ENCODE measurements at places on chromosomes 4 and X. TPM values are rescaled to one million over a fixed set of nuclear protein-coding genes. Genes with fewer than 3 reads are reported as not detected.

GRCh38 chr4:52126966-52127365, 75.9 kb downstream of the SPATA18 start:
- DNase-seq: no peak

GRCh38 chrX:11757719-11758399, at the start of gene MSL3:
Gene MSL3, plus strand, starts transcription at chrX:11758237. Its CDS starts 27 bp downstream, at chrX:11758264.
- DNase-seq: peak; percentile 29

DNA sequence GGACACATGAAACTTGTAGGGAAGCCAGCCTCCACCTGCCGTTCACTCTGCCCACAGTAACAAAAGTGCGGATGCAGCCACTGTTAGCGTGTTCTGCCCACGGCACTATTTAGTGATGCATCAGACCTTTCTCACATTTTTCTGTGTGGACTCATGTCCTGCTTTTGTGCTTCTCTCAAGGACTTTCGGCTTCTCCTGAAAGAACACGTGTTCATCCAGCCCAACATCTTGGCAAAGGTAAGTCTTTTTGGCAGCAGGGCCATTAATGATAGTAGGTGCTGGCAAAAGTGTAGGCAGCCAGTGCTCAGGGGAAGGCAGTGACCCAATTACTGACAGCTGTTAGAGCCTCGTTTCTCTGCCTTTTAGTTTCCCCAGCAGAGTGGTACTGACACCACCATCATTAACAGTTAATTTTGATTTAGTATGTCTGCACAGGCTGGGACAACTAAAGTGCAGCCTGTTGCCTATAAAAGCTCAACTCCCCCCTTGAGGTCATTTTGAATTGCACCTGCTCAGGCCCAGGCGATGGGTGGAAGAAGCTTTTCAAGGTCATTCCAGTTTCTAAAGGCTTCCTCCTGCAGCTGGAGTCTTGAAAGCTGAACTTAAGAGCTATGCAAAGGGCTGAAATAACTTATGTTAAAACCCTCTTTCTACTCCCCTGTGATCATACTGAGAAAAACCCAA, 54.5 kb upstream of the HPSE start:
- no peak for DNase-seq

DNA sequence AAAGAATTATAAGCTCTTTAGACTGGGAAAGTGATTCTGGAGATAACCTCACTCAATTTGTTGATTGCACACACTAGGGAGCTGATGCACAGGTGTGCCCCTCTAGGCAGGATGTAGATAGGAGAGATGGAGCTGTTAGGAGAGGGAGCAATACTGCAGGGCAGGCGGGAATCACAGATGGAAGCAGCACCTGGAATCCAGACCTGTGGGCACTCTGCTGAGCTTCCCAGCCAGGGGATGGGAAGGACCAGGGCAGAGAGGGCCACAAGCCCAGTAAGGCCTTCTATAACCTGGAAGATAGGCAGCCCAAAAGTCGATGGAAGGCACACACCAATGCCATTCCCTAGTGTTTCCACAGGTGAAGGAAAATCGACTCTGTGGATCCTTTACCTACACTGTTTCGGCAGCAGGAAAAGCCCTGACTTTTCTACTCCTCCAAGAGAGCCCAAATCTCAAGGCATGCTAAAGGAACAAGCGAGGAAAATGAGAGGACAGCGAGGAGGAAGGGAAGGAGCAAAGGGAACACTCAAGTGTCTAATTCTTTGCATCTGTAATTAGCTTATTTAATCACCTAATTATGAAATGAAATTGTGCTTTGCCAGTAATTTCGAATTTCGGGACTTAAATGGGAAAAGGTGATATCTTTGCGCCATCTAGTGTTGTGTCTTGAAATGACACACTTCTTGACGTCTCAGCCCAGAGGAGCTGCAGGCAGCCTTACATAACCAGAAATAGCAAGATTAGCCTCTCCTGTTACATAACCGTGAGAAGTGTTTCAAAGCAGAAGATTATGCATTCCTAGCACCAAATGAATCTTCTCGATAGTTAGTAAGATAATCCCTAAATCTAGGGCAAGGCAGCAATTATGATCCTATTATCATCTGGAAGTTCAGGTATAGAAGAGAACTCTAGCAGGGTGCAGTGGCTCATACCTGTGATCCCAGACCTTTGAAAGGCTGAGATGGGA, 31.0 kb upstream of the TLR3 start:
- DNase-seq: peak; percentile 50

DNA sequence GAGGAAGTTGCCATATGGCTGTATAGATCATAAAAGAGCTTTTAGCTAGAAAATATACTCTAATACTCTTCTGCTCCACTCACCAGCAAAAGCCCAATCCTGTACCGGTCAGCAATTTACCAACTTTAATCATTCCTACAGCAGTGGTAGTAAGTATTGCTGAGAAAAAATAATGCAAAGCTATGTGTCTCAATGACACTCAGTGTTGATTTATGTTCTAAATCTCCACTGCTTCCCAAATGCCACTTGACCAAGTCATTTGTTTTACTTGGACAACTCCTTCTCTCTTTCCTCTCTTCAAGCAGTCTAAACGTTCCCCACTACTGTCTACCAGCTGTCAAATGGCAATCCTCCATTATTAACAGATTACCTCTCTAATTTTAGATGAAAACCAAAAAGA, 201.8 kb upstream of the GK2 start:
- no peak for DNase-seq

Gene ELMOD2
- total RNA-seq: 16.0 TPM

GRCh38 chr4:128450326-128451120, 162.9 kb upstream of the PGRMC2 start:
- DNase-seq: no peak

- no peak for DNase-seq
Observed at GRCh38 chr4:52554612-52555355, 104.3 kb downstream of the USP46 start.

Gene IL13RA1
- 47.9 TPM for total RNA-seq

Gene TMEM129
- total RNA-seq: 20.1 TPM

- no peak for DNase-seq
Observed at GRCh38 chrX:21723084-21723483, 34.8 kb downstream of the SMPX start.

GRCh38 chrX:152725409-152725808, 8.1 kb downstream of the CSAG1 start:
- DNase-seq: no peak

GRCh38 chr4:121656269-121656641, 40.5 kb downstream of the ANXA5 start:
- peak; percentile 62 for DNase-seq

- no peak for DNase-seq
Observed at GRCh38 chr4:168151327-168151726, 59.0 kb downstream of the ANXA10 start.

DNA sequence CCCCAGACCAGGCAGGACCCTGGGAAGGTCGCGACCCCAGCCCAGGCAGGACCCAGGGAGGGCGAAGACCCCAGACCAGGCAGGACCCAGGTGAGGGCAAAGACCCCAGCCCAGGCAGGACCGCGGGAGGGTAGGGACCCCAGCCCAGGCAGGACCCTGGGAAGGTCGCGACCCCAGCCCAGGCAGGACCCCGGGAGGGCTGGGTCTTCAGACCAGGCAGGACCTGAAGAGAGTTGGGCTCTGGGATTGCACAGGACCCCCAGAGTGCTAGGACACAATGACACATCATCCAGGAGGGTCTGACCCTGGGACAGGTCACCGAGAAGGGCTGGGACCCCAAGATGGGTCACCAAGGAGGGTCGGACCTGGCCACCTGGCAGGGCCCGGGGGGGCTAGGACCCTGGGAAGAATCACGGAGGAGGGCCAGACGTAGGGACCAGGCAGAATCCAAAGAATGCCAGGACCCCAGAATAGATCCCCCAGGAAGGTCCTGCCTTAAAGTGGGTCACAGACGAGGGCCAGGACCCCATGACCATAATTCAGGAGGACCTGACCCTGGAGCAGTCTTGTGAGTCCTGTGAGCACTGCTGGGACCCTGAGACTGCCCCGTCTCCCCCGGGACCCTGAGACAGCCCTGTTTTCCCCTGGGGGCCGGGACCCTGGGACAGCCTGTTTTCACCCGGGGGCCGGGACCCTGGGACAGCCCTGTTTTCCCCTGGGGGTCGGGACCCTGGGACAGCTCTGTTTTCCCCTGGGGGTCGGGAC, 1.4 kb downstream of the PCGF3 start:
- no peak for DNase-seq

GRCh38 chrX:154967603-154968002, 54.9 kb downstream of the F8 start:
- DNase-seq: peak; percentile 20

Gene BMP3
- not detected for total RNA-seq

GRCh38 chrX:106615041-106615440, 3.3 kb downstream of the RADX start:
- no peak for DNase-seq

- DNase-seq: no peak
Observed at GRCh38 chr4:153488006-153488891, 22.1 kb downstream of the TMEM131L start.

DNA sequence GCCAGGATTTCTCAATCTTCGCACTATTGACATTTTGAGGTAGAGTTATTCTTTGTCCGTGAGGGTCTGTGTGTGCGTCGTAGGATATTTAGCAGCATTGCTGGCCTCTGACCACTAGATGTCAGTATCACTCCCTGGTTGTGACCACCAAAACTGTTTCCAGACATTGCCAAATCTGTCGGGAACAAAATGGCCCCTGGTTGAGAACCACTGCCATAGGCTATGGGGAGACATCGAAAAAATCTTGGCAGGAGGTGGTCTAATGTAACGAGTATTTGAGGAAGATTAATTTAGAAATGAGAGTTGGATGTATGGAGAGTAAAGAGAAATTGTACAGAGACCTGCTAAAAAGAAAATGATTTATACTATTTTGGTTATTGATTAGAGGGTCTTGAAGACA, 108.4 kb downstream of the DOCK11 start:
- DNase-seq: no peak

- DNase-seq: no peak
Observed at GRCh38 chrX:71578253-71579135, at the start of gene GCNA. Gene GCNA, plus strand, starts transcription at chrX:71578437. Its CDS starts 2,385 bp downstream, at chrX:71580822.

Gene SLC25A31
- not detected for total RNA-seq

GRCh38 chr4:15690020-15690809, 8.6 kb downstream of the FAM200B start:
- peak; percentile 94 for DNase-seq

Gene UGT2B17
- total RNA-seq: not detected

- DNase-seq: no peak
Observed at GRCh38 chr4:36320117-36320896, 38.9 kb downstream of the DTHD1 start.

DNA sequence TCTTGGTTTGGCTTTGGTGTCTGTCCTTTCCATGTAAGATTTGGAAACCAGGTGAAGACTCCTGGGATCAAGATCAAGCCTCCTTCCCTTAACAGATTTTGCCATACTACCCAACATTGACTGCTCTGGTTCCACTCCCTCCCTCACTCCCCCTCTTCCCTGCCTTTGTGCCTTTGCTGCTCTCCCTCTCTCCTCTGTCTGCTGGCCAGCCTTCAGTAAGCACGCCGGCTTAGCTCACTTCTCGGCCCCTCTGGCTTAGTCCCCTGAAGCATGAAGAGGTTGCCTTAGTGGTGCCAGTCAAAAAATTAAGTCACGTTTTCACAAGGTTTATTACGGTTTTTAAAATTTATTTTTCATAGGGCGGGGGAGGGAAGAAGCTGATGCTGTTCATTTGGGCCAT, 6.0 kb downstream of the GRIA3 start:
- DNase-seq: no peak

- no peak for DNase-seq
Observed at GRCh38 chr4:27429364-27429871, 568.8 kb downstream of the STIM2 start.

Gene CXCL9
- total RNA-seq: not detected

- DNase-seq: no peak
Observed at GRCh38 chrX:12488771-12489170, 302.4 kb upstream of the PRPS2 start.

- no peak for DNase-seq
Observed at GRCh38 chr4:188254211-188254610, 115.0 kb downstream of the TRIML1 start.

- DNase-seq: no peak
Observed at GRCh38 chrX:19577181-19577810, 62.0 kb upstream of the MAP3K15 start.

- peak; percentile 55 for DNase-seq
Observed at GRCh38 chrX:119655125-119655524, 37.8 kb downstream of the SEPTIN6 start.

GRCh38 chrX:109635146-109635545, 10.2 kb upstream of the KCNE5 start:
- no peak for DNase-seq

- DNase-seq: no peak
Observed at GRCh38 chrX:113539599-113540356, 699.1 kb upstream of the AMOT start.

Gene FMR1NB
- total RNA-seq: not detected
